ENCODE measurements at places on chromosomes 2 and 18.

DNA sequence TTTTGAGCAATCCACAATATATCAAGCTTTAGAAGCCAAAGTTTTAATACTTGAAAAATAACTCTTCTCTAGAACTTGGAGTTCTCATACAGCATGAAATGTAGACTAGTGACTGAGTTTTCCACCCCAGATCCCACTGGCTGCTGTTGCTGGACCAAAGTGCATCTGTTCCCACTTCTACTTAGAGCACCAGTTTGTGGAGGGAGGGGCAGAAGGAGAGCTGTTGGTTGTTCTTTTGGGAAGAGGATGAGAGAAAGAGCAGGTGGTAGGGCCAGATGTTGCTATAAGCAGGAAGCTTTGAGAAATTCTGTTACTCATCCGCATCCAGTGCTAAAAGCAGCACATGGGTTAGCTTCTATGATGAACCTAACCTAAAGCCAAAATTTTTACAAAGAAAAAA, 59.0 kb downstream of the MBD2 start:
- DNase-seq = no peak

- no peak for DNase-seq
These were observed 29.8 kb upstream of the LCLAT1 start for GRCh38 chr2:30417253-30417652.

GRCh38 chr2:50872543-50872942, 159.4 kb downstream of the NRXN1 start:
- DNase-seq = no peak

DNA sequence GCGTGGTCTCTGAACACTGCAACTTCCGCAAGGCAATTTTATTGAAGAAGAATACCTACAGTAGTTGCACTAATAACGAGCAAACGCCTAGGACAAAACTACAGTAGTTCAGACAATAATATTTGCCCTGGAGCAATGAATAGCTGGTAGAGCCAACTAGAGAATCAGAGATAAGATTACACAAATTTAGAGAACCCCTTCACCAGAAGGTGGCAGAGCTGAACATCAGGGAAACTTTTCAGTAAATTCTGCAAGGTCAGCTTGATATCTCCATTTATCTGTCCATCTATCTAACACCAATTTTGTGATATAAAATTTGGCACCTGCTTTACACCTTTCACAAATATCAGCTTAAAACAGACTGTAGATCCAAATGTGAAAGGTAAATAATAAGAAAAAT, 43.8 kb downstream of the CDH19 start:
- no peak for DNase-seq

- no peak for DNase-seq
These were observed 16.6 kb downstream of the ITGB1BP1 start for GRCh38 chr2:9406529-9407362.

GRCh38 chr2:211203986-211204385, 647.6 kb downstream of the CPS1 start:
- DNase-seq = no peak

GRCh38 chr2:113075030-113075429, 7.3 kb downstream of the IL1F10 start:
- DNase-seq = no peak
